ENCODE measurements at places on chromosomes 2 and 18.

- no peak for DNase-seq
Measured at GRCh38 chr18:23154823-23155500, 19.7 kb downstream of the CABLES1 start.

- no peak for DNase-seq
Measured at GRCh38 chr2:16609786-16610185, 55.8 kb downstream of the CYRIA start.

- DNase-seq = no peak
Measured at GRCh38 chr2:65818873-65819451, 386.6 kb upstream of the SPRED2 start.

- no peak for DNase-seq
Measured at GRCh38 chr2:127106457-127106990, 430 bp downstream of the BIN1 start.

DNA sequence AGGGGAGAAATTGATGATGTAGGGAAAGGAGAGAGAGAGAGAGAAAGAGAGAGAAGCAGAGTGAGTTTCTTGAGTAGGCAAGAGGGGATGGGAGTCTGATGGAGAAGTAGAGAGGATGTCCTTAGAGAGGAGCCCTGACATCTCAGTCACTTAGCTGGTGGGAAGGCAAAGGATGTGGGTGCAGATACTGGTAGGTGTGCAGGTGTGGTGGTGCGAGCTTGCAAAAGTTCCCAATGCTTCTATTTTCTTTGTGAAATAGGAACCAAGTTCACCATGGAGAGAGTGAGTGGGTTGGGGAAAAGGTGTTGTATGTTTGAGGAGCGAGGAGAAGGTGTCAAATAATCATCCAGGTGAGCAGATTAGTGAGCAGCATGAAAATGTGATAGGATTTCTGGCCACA, 26.5 kb upstream of the POLE4 start:
- no peak for DNase-seq

- DNase-seq = no peak
Measured at GRCh38 chr2:96161898-96162297, 16.7 kb upstream of the DUSP2 start.

DNA sequence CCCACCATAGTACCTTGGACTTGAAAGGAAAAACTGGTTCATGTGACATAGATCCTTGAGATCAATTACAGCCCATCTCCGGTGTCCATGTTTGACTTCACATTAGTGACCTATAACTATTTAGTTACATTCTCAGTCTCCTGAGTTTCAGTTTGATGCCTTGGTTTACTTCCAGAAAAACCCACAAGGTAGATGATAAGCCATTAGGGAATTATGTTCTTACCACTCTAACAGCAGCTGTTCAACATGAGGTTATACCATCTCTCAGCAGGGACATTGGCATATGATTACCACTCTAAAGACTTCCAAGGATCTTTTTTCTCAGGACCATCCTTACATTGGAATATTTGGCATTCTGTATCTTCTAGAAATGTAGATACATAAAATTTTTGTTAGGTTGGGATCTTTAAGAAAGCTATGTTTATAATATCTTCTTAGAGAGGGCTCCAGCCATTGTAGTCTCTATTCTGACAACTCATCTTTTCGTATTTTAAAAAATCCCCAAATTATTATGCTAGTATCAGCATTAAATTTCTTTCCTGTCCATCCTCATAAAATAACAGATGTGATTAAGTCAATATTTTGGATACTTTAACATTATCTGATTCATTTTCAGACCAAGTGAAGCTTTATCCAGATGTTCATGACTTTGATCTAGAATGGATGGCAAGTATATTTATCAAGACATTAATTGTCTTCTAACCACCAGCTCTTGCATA, 258.9 kb downstream of the RDH14 start:
- DNase-seq = no peak

DNA sequence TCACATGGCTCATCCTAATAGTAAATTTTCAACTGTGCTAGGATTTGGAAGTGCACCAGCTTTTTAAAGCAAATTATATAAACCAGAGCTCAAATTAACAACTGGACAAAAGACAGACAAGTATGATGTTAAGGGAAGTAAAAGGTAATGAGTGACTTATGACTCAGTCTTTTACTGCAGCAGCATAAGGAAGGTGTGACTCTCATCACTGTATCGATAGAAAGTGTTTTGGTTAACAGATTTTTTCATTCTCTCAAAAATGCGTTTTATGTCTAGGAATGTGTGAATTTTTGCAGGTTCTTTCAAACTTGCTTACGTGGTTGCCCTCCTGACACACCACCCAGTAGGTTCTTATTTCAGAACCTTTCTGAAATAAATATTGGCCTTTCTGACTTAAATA, 244.2 kb upstream of the BOD1L2 start:
- no peak for DNase-seq

GRCh38 chr2:51410331-51410730, 378.4 kb upstream of the NRXN1 start:
- DNase-seq = no peak

- no peak for DNase-seq
Measured at GRCh38 chr2:98708396-98709186, 22.3 kb downstream of the MGAT4A start.

GRCh38 chr2:228700638-228701037, 519.2 kb upstream of the SPHKAP start:
- DNase-seq = peak; percentile 27

GRCh38 chr18:34710934-34711333, 836 bp downstream of the DTNA start:
- no peak for DNase-seq

GRCh38 chr2:20609349-20609994, 41.4 kb downstream of the HS1BP3 start:
- no peak for DNase-seq

DNA sequence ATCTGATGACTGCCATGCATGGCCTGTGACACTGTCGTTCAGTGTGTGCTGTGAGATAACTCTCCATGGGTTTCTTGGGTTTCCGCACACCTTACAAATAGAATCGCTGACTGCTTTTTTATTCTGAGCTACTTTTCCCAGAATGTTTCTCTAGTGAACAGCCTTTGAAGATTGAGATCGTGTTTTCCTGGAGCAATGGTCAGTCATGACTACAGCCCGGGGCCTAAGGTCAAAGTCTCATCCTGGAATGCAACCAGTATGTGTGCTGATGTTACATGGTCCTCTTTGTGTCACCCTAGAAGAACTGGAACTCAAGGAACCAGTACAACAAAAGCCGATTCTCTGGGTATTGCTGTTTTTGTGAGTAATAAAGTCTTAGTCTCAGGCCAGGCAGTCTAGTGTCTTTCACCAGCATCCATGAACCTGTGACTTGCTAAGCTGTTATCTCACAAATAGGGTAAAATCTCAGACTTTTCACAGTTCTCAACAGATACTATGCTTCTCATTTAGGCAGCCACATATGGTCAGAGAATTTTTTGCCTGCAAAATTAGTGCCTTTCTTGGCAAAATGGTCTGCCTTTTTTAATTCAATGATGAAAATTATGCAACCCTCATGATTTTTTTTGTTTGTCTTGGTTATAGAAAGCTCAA, 124.9 kb upstream of the PIEZO2 start:
- DNase-seq = no peak

DNA sequence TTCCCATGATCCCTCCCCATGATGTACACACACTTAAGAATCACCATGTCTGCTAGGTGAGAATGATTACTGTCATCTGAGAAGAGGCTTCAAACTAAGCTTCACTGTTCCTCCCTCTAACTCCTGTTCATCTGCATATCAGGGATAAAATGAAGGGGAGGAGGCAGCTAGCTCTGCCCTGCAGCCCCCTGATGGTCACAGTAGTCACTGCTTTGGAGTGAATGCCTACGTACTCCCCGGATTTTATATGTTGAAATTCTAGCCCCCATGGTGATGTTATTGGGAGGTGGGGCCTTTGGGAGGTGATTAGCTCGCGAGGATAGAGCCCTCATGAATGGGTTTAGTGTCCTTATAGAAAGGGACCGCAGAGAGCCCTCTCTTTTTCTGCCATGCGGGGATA, 156.4 kb downstream of the NCKAP5 start:
- no peak for DNase-seq

DNA sequence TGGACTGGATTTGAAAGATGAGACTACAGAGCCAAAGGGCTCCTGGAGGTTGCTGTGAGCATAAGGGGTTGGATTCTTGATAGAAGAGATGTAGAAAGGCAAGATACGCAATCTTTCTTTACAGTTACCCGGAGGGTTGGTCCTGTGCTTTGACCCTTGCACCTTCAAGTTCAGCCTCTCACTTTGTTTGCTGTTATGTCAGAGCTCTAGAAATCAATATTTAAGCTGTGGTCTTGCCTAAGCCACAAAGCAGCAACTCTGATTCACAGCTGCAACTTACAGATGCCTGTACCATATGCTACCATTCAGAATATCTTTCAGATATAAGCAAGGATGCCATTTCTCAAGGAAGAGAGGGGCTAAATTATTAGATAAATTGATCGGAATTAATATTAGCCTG, 943.1 kb upstream of the LRRTM1 start:
- no peak for DNase-seq

DNA sequence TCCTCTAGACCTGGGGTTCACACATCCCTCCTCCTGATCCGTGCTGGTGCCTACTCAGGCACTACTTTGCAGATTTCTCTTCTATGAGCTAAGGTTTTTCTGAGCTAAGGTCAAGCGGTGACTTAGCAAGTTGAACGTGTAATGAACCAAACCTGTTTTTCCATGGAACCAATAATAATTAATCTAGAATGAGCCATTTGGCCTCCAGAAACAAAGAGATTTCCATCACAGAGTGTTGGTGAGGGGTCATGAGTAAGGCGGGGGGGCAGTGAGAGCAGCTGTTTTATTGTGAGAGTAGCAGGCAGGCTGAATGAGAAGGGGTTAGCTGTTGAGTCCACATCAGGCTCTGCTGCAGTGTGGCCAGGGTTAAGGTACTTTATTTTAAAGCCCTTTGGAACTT, 112.0 kb upstream of the FOSL2 start:
- DNase-seq = no peak

DNA sequence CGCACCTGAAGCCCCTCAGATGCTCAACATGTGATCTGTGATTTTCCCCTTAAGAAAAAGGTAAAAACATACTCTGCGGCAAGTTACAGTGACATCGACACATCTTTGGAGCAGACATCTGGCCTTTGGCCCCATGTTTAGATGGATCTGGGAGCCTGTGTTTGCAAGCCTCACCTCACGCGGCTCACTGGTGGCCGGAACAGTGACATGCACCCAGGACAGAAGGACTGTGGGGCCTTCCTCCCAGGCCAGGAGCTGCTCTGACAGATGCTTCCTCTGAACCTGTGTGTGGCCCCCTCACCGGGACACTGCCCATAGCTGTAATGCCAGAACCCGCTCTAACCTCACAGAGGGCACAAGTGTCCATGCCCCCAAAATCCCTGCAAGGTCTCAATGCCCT, 13.1 kb downstream of the PASK start:
- no peak for DNase-seq

GRCh38 chr2:190404487-190404886, 3.7 kb upstream of the MFSD6 start:
- no peak for DNase-seq

- DNase-seq = no peak
Measured at GRCh38 chr2:205571360-205571959, 110.8 kb upstream of the NRP2 start.

DNA sequence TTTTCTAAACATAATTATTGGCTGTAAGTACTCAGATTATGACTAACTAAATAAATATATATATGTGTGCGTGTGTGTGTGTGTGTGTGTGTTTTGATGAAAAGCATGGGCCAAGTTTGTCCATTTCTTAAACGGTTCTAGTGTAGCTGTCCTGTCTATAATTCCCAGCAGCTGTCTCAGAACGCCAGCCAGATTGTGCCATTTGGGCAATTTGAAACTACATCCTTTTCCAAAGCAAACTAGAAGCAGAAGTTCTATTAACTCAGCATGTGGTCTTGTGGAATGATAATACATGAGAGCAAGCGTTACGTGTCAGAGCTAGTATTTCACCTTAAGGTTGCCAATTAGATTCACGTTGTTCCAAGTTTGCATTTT, 1.7 kb downstream of the ARHGAP28 start:
- DNase-seq = peak; percentile 58

GRCh38 chr2:24919506-24920097, 435 bp downstream of the ADCY3 start:
- no peak for DNase-seq

- no peak for DNase-seq
Measured at GRCh38 chr2:42256505-42256904, 87.4 kb downstream of the EML4 start.

DNA sequence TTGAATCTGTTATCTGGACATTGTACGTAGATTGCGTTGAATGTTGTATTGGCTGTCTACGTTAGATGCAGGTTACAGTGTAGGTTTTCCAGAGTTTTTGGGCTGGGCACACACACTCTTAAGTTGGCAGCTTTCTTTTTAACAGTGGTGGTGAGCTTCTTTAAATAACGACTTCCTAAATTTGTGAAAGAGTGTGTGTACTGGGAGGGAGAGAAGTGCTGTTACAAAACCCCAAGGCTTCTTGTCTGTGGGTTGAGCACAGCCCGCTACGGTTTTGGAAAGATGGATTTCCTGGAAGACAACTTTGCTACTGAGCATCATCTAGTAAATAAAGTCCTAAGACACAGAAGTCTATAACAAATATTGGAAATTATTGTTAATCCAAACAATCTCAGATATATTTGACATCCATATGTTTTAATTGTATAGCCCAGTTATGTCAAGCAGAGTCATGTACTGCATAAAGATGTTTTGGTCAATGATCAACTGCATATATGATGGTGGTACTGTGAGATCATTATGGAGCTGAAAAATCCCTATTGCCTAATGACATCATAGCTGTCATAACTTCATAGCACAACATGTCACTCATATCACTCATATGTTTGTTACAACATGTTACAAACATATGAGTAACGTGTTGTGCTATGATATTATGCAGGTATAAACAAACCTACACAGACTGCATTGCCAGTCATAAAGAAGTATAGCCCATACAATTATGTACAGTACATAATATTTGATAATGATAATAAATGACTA, 7.9 kb upstream of the THUMPD2 start:
- DNase-seq = no peak

- no peak for DNase-seq
Measured at GRCh38 chr2:24352664-24353063, 7.7 kb downstream of the ITSN2 start.

DNA sequence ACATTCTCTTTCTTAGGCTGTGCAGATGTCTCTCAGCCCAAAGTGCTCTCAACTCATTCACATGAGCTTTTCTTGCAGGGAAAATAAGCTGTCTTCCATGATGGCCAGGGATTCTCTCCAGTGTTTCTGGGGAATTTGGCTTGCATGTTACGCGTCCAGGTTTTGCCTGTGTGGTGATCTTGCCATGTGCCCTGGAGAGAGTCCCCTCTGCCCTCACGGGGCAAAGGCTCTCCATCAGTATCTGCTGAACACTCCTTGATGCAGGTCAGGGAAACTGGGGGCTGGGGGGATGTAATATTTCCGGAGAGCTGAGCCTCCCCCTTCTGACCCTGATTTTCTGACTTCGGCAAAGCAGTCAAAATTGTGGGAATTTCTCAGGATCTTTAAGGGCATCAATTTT, 87.6 kb downstream of the ACKR3 start:
- DNase-seq = no peak

DNA sequence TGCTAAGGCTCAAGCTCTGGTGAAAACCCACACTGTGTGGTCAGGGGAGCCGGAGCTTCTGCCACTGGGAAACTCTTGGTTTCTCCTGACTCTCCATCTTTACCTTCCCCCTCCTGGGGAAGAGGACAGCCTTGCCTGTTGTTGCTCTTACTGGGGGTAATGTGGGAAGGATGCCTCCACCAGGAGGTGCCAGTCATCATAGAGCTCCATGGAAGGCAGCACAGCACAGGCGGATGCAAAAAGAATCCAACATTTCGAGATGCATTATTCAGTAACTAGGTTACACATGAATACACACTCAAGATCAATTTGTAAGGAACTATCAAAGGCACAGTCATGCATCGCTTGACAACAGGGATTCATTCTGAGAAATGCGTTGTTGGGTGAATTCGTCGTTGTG, 322.6 kb downstream of the AFF3 start:
- no peak for DNase-seq

Data from GM04503 (cell line).